ENCODE measurements at places on chromosomes 16 and 17.
A peak's percentile ranks its signal among the peaks of the same experiment; 100 is the strongest.

DNA sequence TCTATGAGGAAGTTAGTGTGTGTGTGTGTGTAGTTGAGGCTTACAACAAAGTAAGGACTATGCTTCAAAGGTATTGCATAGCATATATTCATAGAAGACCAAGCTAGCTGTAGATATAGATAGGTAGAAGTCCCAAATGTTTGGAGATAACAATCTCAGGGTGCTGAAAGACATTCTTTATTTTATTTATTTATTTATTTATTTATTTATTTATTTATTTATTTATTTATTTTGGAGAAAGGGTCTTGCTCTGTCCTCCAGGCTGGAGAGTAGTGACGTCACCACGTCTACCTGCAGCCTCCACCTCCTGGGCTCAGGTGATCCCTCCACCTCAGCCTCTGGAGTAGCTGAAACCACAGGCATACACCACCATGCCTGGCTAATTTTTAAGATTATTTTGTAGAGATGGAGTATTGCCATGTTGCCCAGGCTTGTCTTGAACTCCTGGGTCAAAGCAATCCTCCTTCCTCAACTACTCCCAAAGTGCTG, 284.6 kb upstream of the KIF2B start:
- DNase-seq = no peak

DNA sequence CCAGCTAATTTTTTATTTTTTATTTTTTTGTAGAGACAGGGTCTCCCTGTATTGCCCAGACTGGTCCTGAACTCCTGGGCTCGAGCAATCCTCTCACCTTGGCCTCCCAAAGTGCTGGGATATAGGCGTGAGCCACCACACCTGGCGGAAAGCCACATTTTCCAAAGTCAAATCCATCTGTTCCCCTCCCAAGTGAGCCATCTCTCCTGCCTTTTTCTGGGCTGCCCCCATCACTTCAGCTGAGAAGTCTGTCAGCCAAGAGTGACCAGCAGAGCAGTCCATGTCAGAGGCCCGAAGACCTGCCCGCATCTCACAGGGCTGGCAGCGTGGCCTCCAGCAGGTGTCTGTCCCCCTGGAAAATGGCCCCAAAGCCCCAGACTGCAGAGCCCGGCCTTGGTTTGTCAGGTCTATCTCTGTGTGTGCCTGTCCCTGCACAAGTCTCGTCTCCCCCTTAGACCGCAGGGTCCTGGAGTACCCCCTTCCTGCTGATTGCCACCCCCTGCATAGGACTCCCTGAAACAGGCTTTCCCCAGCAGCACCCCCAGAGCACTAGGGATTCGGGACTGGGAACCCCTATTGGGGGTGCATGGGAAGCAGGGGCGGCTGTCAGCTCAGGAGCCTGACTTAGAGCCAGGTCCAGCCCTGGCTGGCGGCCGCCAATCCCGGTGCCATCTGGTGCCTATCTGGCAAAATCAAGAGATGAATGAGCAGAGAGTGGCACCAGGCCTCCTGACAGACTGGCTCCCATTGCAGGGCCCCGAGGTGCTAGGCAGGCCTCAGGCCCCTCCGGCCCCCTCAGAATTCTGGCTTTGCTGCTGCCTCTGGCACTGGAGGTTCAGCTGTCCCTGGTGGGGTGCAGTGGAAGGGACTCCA, 7.8 kb downstream of the TTYH2 start:
- no peak for DNase-seq

- DNase-seq = no peak
Measured at GRCh38 chr16:12678983-12679382, 124.7 kb downstream of the CPPED1 start.

- peak; percentile 9 for DNase-seq
Measured at GRCh38 chr17:27236717-27237315, 57.1 kb upstream of the WSB1 start.

DNA sequence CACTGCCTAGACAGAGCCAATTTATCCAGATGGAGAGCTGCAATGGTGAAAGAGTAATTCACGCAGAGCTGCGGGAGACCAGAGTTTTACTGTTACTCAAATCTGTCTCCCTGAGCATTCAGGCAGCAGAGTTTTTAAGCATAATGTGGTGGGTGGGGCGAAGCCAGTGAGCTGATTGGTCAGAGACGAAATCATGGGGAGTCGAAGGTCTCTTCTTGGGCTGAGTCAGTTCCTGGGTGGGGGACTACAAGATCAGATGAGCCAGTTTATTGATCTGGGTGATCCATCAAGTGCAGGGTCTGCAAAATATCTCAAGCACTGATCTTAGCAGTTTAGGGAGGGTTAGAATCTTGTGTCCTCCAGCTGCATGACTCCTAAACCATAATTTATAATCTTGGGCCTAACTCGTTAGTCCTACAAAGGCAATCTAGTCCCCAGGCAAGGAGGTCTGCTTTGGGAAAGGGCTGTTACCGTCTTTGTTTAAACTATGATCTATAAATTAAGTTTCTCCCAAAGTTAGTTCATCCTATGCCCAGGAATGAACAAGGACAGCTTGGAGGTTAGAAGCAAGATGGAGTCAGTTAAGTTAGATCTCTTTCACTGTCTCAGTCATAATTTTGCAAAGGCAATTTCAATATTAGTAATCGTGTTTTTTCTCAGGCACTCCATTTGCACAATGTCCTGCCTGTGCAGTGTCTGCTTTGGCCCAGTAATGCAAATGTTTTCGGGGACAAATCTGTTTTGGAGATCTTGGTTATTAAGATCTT, 27.0 kb downstream of the PIGL start:
- no peak for DNase-seq

- no peak for DNase-seq
Measured at GRCh38 chr16:83441517-83441916, 366.3 kb upstream of the HSBP1 start.

GRCh38 chr16:85359147-85359822, 247.0 kb upstream of the CIBAR2 start:
- no peak for DNase-seq

DNA sequence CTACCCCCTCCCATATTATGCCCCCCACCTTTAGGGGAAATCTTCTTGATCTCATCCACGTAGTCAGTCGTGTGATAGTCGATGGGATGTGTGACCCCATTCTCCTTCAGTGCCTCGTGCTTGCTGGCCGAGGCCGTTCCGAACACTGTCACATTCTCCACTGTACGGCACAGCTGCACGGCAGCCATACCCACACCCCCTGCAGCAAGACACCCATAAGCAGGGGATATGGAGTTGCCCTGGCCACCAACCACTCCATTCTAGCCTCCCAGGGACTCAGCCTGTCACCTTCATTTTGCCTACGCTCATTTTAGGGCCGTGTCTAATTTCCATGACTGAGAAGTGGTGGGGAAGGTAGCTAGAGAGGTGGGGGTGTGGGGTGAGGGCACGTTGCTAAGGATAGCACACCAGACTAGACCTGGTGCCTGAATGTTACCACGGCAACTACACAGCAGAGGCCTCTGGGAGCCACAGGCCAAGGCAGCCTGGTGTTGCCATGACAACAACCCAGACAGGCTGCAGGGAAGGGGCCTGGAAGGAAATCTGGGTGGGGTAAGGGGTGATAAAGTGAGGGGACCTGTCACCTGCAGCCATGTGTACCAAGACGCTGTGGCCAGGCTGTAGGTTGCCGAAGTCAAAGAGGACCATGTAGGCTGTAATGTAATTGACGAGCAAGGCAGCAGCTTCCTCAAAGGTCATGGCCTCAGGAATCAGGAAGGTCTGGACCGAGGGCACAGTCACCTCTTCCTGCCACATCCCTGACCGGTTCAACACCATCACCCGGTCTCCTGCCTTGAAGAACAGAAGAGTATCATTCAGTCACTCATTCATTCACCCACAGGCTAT, 4.0 kb downstream of the VAT1 start:
- DNase-seq = no peak

- no peak for DNase-seq
Measured at GRCh38 chr17:35218915-35219314, 24.0 kb upstream of the SLFN5 start.

DNA sequence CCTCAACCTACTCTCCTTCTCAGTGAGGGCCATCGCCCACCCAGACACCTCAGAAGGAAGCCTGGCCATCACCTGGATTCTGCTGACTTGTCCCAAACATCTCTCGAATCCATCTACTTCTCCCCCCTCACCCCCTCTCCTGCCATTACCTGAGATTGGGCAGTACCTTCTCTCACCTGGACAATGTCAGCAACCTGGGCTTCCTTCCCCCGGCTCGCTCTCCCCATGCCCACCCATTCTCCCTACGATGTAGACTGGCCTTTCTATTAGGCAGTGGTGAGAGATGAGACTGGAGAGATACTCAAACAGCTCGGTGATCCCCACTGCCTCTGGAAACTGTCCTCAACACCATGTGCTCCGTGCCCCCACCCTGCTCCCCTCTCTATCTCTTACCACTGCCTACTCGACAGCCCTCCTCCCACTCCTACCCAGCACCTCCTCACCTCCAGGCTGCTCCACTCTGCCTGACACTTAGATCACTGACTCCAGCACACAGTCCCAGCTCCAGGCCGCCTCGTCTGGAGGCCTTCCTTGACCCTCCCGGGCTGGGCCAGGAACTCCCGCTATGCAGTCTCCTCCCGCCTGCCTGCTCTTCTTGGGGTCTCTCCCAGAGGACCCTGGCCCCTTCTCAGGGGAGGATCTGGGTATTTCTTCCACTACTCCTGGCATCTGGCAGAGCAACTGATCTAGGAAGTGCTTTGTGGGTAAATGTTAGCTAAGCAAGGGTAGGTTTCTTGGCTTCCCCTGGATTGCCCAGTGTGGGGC, 235.8 kb upstream of the NLRP1 start:
- no peak for DNase-seq

- DNase-seq = no peak
Measured at GRCh38 chr17:5509482-5509881, 23.1 kb downstream of the MIS12 start.

- peak; percentile 31 for DNase-seq
Measured at GRCh38 chr17:64306850-64307463, 43.9 kb upstream of the TEX2 start.

DNA sequence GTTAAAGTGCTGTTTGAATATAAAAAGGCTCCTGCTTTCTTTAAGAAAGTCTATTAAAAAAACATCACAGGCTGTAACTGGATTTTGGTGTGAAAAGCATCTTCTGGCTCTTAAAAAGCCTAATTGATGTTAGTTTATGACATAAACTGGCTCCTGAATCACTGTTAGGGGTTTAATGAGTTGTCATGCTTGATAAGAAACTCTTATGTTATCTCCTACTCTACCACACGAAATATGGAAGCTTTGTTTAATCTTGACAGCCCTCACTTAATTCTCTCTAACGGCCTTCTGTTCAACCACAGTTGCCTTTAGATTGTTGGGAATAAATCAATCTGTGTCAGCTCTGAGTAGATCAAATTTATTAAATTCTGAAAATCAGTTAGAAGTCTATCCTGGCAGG, 51.5 kb downstream of the CPPED1 start:
- no peak for DNase-seq

DNA sequence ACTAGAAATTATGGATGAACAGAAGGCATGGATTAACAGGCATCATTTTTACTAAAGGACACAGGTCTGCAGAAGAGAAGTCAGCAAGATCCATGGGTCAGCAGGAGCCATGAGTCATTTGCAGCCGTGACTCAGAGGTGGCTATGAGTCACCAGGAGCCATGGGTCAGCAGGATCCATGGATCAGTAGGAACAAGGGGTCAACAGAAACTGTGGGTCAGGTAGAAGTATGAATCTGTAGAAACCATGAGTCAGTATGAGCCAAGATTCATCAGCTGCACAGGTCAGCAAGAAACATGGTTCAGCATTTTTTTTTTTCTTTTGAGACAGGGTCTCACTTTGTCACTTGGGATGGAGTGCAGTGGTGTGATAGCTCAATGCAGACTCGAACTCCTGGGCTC, 58.2 kb upstream of the HS3ST4 start:
- no peak for DNase-seq

- no peak for DNase-seq
Measured at GRCh38 chr17:2338315-2338657, 985 bp downstream of the SGSM2 start.

- no peak for DNase-seq
Measured at GRCh38 chr17:5234645-5235576, at the start of gene SCIMP. SCIMP (minus strand) TSS chr17:5234860; CDS start chr17:5234755, 105 bp downstream.

DNA sequence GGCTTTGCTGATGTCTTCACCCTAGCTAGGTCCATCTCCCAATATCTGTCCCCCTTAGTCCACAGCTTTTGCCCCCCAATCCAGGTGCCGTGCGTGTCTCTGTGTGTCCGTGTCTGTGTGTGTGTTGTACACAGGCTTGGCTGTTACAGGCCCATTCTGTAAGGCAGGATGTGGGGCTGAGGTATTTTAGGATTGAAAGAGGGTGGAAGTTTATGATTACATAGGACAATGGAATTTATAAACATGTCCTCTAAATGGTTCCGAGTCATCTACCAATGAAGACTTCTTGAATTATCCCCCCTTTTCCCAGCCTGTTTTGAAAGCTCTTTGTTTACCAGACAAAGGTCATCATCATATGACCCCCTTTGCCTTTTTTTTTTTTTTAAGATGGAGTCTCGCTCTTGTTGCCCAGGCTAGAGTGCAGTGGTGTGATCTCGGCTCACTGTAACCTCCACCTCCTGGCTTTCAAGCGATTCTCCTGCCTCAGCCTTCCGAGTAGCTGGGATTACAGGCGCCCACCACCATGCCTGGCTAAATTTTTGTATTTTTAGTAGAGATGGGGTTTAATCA, 21.9 kb downstream of the ACE start:
- no peak for DNase-seq

GRCh38 chr16:9837481-9837880, 344.7 kb downstream of the GRIN2A start:
- DNase-seq = no peak

GRCh38 chr16:3668626-3669025, 14.1 kb downstream of the DNASE1 start:
- DNase-seq = no peak

- DNase-seq = no peak
Measured at GRCh38 chr17:846901-847843, 65.0 kb downstream of the MRM3 start.

DNA sequence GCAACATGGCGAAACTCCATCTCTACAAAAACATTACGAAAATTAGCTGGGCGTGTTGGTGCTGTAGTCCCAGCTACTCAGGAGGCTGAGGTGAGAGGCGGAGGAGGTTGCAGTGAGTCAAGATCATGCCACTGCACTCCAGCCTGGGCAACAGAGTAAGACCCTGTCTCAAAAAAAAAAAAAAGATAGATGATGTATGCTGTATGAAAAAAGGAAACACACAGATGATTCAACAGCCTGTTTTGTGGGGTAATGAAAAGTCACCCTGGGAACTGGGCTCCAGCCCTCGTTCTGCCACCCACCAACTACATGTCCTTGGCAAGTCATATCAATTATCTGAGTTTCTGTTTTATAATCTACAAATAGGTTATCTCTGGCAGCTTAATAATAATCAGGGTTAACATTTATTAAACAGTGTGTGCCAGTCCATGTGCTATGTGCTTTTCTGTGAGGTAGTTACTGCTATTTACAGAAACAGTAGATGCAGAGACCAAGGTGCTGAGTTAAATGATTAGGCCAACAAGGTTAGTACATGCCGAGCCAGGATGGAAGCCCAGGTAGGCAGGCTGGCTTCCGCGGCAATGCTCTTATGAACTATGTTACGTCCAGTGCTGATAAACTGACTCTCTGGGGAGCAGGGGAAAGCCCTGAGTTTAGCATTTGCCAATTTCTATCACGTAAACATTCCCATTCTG, 1.1 kb downstream of the G6PC1 start:
- no peak for DNase-seq
